ENCODE measurements at places on chromosomes 7 and 10. TPM values are rescaled to one million over a fixed set of nuclear protein-coding genes. Genes with fewer than 3 reads are reported as not detected.

GRCh38 chr7:28296571-28297483 lies 115.5 kb upstream of the CREB5 start:
- DNase-seq: peak; percentile 29

GRCh38 chr10:20877986-20878983 lies 18.8 kb downstream of the NEBL start:
- no peak for DNase-seq

DNA sequence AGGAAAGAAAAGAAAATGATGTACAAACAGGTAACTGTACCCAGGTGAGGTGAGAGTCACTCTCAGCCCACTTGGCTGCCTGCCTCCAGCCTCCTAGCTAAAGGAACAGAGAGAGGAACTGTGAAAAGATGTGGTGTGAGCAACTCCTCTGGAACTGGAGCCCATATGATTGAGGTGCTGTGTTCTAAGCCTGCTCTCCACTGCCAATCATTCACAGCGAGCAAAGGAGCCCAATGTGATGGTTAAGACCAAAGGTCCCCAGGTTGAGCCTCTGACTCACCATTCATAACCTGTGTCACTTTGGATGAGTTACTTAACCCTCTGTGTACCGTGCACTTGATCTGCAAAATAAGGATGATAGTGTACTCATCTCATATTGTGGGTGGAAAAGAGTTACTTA lies 868.1 kb upstream of the AUTS2 start:
- no peak for DNase-seq

GRCh38 chr10:18473424-18474117 lies 177.8 kb downstream of the NSUN6 start:
- no peak for DNase-seq

GRCh38 chr7:42194238-42194637 lies 42.8 kb downstream of the GLI3 start:
- DNase-seq: no peak

DNA sequence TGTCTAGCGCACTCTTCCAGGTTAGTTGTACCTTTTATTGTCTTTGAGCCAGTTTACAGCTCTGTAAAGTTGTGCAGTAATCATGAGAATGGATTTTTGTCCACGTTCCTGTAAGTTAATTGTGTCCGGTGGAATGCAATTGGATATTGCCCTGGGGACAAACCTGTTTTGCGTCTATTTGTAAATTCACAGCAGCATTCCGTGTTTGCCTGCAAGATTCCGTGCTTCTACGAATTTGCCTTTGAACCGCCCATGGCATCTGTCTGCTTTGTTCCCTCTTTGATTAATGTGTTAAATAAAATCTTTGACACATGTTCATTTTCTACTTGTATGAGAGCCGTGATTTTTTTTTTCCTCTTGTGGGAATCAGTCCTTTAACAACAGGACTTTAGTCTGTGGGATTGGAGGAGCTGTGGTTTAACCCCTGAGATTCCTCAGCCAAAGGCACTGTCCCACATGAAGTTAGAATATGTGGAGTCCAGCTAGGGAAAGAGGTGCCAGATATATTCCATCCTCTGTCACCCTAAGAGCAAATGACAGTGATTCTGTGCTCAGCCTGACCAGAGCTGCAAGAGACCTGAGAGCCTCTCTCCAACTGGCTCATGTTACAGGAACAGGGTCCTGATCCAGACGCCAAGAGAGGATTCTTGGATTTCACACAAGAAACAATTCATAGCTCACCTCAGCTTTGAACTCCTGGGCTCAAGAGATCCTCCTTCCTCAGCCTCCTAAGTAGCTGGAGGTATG lies 126.3 kb downstream of the COL26A1 start:
- no peak for DNase-seq

- no peak for DNase-seq
These were observed 270.5 kb upstream of the PODXL start for GRCh38 chr7:131826960-131827359.

The KCND2 gene
- polyA plus RNA-seq: not detected

The MYL10 gene
- not detected for polyA plus RNA-seq
